ENCODE measurements at places on chromosomes 7 and 10. TPM values are rescaled to one million over a fixed set of nuclear protein-coding genes. Genes with fewer than 3 reads are reported as not detected.

IGF2BP3 gene
- 44.0 TPM for total RNA-seq

AKR1E2 gene
- 3.3 TPM for total RNA-seq

VPS37D gene
- total RNA-seq = 0.73 TPM

LIPJ gene
- total RNA-seq = not detected

ZNF365 gene
- not detected for total RNA-seq

TCERG1L gene
- total RNA-seq = not detected

LRRC4 gene
- total RNA-seq = not detected

SRPK2 gene
- 17.4 TPM for total RNA-seq

LLCFC1 gene
- total RNA-seq = not detected

PLPP4 gene
- not detected for total RNA-seq

JCAD gene
- total RNA-seq = 3.9 TPM

RPS24 gene
- 1,622 TPM for total RNA-seq

CYP2C19 gene
- total RNA-seq = not detected

RSPH10B2 gene
- total RNA-seq = not detected

MMP21 gene
- not detected for total RNA-seq

RBP4 gene
- 4.5 TPM for total RNA-seq

MRPS24 gene
- 235 TPM for total RNA-seq

PRSS37 gene
- total RNA-seq = not detected

PHKG1 gene
- 1.7 TPM for total RNA-seq

TET1 gene
- under 0.01 TPM for total RNA-seq

NKX1-2 gene
- total RNA-seq = not detected

OR6B1 gene
- not detected for total RNA-seq

GIGYF1 gene
- total RNA-seq = 46.9 TPM

EVX1 gene
- 0.31 TPM for total RNA-seq

PARD3 gene
- 24.3 TPM for total RNA-seq

C10orf143 gene
- 0.91 TPM for total RNA-seq

NIPSNAP2 gene
- total RNA-seq = 10.9 TPM

SFR1 gene
- total RNA-seq = 3.2 TPM

YWHAG gene
- 83.2 TPM for total RNA-seq

ATG9B gene
- total RNA-seq = 1.0 TPM

AQP1 gene
- total RNA-seq = 9.8 TPM
